ENCODE measurements at places on chromosomes 6 and 20.

- no peak for DNase-seq
These were observed 28.6 kb upstream of the SIM1 start for GRCh38 chr6:100493206-100493888.

DNA sequence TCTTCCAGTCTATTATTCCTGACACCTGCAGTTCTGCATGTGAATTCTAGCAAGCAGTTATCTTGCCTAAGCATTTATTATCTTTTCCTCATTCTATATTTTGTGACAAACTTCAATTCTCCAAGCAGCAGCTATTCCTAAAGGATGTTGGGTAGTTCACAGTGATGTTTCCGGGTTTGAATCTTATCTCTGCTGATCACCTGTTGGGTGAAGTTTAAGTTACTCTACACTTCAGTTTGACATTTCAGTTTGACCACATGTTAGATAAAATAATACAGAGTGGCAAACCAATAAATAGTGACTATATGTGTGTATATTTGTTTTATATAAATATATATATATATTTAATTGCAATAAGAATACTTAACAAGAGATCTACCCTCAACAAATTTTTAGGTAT lies 168.6 kb downstream of the ADGRG6 start:
- no peak for DNase-seq

- no peak for DNase-seq
These were observed 39.5 kb upstream of the STXBP5 start for GRCh38 chr6:147164761-147165160.

DNA sequence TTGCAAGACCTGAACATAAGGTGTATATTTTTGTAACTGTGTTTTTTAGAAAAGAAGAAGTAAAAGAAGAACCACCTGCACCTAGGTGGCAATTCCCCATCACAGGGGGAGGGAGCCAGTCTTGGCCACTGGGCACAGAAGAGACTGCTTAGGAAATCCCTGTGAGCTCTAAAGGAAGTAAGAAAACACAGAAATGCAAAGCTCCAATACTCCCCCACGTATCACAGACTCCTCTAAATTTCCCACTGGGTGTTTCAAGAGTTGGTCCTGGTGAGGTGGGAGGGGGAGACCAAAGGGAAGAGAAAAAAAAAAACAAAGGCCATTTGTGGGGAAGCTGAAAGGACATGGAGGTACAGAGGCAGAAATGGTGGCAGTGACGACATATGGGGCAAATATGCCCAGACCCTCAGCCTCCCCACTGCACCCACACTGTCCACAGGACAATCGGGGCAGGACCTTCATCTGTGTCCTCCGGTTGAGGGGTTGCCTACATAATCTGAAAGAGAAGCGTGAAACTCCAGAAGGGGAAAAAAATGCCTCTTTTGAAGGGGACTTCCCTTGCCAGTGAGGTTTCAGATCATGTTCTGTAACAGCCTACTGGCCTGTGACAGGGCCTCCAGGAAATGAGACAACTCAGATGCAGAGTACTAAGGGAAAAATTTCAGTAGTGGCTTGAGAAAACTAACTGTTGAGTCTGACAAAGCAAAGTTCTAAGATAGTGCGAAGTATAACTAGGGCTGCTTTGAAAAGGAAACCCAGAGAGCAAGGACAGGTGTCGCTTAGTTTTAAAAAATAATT lies 226.2 kb upstream of the MARCKS start:
- peak; percentile 76 for DNase-seq

DNA sequence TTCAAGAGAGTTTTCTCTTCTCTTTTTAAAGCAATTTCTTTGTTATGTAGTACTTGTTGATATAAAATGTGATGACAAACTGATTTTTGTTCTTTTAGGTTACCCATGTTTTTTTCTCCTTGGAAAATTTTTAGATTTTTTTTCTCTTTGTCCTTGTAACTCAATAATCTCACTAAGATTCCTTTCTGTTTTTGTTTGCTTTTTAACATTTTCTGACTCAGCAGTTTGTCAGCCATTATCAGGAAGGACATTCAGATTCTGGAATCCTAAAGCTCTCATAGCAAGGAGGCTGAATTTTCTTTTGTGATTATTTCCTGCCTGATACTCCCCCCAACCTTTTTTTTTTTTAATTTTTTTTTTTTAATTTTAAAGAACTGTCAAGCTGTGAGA lies 75.2 kb upstream of the CITED2 start:
- DNase-seq: no peak

DNA sequence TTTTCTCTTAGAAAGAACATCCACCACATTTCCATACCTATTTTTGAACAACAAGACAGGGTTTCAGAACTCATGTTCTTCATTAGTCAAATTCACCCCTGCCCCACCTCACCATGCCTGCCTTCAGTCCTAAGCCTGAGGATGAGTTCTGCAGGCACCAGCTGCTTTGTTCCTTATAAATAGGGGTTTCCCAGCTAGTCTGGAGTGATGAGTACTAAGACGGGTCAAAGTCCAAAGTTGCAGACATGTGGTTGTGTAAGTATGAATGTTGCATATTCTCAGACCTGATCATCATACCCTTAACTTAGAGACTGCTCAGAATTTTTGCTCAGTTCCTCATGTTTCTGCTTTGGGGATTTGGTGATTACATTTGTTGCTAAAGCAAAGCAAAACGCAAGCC lies 257.7 kb upstream of the CDYL start:
- DNase-seq: no peak

DNA sequence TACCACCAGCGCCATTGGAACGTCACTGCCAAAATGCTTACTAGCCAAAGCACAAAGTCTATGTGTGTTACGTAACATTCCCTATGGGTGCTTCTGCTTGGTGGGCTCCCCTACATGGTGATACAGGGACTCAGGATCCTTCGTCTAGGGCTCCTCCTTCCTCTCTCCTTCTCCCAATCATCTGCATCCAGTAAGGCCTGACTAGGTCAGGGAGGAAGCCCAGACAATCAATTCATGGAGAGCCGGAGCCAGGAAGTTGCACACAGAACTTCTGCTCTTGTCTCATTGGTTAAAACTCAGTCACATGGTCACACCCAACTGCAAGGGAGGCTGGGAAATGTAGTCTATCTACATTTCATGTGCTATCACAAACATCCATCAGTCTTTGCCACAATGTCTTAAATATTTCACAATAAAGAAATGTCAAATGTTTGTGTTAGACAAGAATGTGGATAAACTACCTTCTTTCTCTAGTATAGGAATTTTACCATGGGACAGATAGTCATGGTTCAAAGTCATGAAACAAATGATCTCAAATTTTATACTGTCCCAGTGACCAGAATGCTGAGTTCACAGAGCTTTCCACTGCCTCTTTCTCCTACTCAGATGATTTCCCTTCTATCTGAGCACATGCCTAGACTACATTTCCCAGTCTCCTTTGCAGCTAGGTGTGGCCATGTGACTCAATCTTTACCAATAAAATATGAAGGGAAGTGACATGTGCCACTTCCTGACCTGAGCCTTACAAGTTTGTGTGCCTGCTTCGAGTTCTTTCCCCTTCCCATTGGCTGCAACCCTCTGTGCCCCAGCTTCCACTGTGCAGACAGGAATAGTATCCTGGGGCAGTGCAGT lies 9.3 kb upstream of the KCNK15 start:
- no peak for DNase-seq

- no peak for DNase-seq
These were observed 84.0 kb upstream of the TULP1 start for GRCh38 chr6:35596448-35597442.

DNA sequence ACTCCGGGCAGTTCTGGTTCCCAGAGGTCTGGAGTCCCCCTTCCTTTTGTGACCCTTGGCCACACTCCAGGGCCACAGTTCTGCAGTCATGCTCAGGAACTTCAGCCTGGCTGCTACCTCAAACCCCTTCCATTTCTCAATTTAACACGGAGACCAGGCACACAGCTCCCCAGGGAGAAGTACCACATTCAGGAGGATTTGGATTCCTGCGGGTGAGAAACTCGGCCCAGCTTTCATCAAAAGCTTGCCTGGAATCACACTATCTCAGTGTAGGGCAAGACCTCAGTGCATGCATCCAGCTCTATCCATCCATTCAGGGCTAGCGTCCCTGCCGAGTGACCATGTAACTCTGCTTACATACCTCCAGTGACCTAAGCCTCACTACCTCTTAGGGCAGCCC lies 16.8 kb upstream of the IP6K3 start:
- no peak for DNase-seq

- no peak for DNase-seq
These were observed 104.7 kb downstream of the PRDM13 start for GRCh38 chr6:99711302-99711701.

- no peak for DNase-seq
These were observed 184.8 kb upstream of the COL21A1 start for GRCh38 chr6:56432194-56432593.

GRCh38 chr6:97129106-97129505 lies 153.9 kb downstream of the MMS22L start:
- no peak for DNase-seq
